ENCODE measurements at places on chromosomes 2 and 18.

GRCh38 chr2:233400341-233400740, 46.0 kb downstream of the DGKD start:
- no peak for DNase-seq

DNA sequence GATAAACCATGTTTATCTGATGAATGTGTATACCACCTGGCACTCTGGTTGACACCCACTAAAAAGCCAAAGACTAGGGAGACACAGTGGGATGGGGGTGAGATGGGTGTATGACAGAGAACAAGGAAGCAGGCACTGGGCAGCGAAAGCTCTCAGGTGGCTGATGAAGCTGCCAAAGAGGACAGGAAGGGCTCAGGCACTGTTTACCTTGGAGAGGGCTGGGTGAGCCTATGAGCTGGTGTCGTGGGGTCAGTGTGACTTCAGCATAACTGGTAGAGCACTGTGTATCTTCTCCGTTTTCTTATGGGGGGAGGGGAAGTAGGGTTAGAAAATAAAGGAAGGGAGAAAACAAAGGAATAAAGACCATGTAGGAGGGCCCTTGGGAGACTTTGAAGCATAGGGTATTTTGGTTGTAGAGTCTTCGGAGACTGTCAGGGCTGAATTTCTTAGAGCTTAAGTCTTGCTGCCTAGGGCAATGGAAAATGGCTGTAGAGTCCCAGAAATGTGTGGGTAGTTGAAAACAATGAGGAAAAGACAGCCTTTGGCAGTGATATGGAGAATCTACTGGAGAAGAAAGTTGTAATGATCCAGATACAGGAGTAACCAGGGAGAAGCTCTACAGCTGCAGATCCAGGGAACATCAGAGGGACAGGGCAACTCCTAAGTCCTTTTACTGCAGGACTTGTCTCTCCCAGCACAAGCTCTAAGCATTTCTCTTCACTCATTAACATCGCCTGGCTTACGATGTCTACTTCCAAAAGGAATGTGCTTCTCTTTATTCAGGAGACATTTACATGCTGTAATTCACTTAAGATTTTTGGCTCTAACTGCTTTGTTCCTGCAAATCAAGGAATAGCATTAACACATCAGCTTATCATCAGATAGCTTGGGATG, 120.0 kb downstream of the AQP4 start:
- no peak for DNase-seq

- no peak for DNase-seq
These were observed 264.6 kb downstream of the RBM43 start for GRCh38 chr2:150997066-150997465.

DNA sequence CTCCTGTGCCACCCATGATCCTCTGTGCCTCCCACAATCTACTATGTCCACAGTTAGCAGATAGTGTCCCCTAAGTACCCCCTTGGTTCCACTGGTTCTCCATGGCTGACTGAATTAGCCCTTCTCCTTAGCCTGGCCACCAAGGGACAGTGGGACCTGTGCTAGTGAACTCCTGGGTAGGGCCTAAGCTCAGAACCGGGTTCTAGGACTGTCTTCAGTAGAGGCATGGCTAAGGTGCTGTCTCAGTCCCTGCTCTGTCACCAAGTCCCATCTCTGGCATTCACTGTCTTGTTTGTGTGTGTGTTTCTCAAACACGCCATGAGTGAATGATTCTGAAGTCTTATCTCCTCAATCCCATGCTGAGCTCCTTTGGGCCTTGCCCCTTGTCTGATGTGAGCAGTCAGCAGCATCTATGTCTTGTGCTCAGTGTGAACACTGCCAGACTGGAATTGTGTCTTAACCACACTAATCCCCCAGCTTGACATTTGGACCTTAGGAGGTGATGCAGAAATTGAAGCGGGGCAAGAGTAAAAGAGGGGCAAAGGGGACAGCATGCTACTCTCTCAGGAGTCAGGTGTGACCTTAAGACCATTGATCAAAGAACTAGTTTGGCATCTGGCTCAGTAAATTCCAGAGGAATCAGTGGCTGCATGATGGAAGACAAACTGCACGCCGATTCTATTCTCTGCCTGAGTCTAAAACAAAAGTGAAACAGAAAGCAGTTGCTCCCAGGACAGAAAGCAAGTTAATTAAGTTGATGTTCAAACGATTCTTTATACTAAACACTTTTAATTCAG, 190.5 kb downstream of the ALPK2 start:
- no peak for DNase-seq

DNA sequence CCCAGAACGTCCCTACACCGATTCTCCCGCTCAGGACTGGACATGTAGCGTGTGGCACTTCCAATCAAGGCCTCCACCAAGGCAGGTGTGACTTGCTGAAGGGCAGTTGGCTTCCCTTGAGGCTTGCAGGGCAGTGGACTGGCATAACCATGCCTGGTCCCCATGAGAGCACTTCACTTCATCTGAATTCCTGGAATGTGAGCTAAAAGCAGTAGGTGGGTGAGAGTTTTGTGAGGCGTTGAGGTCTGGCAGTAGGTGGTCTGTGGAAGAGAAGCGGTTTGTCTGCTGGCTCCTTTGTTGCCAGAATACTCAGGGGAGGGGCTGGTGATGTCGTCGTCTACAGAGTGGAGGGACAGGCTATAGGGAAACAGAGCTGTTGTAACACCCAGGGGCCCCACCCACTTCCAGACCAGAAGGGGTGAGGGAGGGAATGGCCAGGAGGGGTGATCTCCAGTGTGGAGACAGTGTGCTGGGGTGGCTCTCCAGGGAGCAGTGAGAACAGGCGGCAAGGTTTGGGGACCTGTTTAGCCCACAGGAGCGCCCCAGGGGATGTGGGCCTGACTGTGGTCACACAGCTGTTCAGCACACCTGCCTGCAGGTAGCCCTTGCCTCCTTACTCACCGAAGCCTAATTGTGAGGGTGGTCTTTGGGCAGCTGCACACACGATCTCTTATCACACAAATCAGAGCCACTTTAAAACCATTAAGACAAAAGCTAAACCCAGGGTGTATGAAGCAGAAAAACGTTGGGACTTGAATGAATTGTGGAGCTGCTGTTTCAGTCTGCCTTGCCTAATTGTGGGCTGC, 21.5 kb upstream of the ALKAL2 start:
- no peak for DNase-seq

- no peak for DNase-seq
These were observed 255.2 kb downstream of the LPIN1 start for GRCh38 chr2:12001621-12002020.

GRCh38 chr2:209505410-209505809, 81.6 kb downstream of the MAP2 start:
- DNase-seq = no peak

DNA sequence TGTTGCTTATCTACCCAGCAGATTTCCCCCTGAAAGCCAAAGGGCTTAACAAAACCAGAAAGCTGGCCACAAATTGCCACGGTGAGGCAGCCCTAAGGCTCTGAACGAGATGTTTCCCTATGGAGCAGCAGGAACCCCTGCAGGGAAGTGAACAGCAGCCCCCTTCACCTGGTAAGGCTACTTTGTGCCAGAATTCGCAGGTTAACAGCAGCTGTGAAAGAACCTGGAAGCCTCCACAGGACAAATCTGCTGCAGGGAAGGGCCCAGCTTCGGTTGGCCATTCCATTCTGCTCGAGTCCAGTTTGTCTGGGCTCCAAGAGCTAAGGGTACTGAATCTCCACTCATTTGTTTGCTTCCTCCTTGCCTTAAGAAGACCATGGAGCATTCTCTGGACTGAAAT, 175.3 kb downstream of the PDE11A start:
- DNase-seq = no peak

DNA sequence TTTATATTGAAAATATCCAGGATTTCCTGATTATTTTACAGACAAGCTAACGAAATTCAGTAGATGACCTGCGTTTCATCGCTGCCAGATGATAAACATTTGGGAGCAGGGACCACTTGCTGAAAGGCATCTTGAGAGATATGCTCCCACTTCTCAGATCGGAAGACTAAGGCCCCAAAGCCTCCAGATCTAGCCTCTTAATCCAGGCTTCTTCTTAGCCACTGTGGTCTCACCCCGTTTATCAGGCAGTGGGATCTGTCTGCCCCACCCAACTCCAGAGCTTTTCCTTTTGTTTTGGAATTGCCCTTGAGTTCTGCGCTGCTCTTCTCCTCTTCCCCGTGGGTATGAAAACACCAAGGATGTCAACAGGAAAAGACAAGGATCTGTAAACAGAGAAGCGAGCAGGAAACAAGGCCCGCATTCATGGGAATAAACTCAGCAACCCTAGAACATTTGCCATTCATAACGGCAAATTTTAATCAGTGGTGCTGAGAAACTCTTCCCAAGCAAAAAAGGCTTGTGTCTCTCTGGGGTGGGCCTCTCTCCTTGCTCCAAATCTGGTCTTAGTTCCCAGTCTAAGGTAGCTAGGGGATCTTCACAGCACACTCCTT, 21.4 kb downstream of the MYL12B start:
- no peak for DNase-seq

DNA sequence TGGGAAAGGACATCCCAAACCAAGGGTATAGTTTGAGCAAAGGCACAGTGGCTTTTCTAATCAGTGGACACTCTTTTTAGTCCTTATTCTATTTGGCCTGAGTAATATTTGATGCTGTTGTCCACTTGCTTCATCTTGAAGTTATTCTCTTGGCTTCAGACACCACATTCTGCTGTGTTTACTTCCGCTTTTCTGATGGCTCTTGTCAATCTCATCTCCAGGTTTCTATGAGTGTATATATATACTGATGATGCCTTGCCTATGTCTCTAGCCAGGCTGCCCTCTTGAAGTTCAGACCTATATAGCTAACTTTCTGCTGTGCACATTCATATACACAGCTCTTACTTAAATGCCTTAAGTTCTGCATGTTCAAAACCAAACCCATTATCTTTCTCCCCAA, 83.1 kb downstream of the EFEMP1 start:
- no peak for DNase-seq

GRCh38 chr18:77248873-77249568, 627 bp upstream of the GALR1 start:
- DNase-seq = no peak

DNA sequence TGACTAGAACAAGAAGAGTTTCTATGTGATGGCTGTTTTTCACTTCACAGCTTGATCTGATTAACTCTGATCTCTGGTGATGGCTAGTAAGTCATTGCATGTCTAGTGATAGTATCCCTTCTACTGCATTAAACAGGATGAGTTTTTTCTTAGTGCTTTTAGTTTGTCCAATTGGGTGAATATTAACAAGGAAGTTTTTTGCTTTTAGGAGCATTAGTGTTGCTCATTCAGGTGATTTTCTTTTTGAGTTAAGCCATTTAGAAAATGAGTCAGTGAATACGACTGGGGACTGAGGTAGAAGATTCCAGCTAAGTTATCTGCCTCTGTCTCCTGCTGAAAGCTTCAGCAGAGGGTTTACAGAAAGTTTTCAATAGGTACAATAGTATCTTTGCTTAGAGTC, 306.7 kb downstream of the PIK3C3 start:
- no peak for DNase-seq

DNA sequence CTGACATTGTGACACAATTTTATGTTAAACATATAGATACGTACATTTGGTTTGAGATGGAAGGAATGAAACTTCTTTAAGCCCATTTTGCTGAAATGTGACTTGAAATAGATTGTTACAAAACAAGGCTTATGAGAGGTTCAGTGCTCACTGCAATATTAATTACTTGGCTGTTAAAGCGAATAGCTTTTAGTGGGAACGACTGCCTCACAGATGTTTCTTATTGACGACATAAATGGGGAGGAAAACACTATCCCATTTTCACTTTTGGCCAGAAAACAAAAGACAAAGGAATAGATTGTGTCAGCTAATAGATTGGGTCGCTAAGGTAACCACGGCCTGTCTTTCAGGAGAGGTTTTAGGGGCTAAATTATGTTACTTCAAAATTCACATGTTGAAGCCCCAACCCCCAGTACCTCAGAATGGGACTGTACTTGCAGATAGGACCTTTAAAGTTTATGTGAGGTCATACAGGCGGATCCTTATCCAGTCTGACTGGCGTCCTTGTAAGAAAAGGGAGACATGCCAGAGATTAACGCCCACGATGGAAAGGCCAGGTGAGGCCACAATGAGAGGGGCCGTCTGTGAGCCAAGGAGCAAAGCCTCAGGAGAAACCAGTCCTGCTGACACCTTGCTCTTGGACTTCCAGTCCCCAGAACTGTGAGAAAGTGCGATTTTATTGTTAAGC, 10.8 kb downstream of the INPP1 start:
- no peak for DNase-seq

DNA sequence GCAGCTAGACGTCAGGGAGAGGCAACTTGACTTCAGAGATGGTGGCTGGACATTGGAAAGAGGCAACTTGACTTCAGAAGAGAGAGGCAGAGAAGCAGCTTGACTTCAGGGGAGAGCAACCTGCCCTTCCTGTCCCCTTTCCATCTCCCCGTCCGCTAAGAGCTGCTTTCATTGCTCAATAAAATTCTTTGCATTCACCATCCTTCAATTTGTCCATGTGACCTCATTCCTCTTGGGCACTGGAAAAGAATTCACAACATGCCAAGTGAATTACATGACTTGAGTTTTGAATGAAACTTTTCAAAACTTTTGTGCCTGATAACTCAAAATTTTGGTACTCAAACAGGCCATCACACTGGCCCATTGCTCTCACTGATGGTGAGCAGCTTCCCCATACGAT, 158.9 kb downstream of the DPP4 start:
- no peak for DNase-seq

DNA sequence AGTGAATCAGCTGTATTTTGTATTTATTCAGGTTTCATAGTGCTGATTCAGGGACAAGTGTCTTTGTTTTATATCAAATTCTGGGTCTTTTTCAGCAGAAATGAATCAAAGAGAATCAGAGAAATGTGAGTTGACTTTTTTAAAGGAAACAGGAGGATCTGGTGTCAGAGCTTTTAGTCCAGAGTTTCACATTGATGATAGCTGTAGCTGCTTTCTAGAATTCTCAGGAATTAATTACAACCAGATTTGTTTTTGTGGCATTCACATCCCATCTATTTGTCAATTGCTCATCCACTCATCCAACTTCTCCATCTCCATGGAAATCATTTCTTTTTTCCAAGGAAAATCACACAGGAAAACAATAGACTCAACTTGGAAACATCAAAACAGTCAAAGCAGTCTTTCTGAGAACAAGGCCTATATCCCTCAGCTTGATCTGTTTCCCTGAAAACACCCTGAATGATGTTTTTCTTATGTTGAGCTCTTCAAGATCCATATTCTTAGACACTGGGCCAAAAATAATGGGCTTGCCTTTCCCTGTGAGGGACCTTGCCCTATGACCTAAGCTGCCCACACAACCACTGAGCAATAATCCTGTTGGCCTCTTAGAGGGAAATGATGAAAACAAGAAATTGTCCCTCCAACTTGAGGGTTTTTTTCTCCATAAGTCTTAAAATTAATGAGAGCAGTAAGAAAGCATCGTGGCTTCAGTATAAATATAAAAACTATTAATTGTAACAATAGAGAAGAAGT, 249.5 kb upstream of the FN1 start:
- no peak for DNase-seq

- DNase-seq = no peak
These were observed 101.2 kb upstream of the ASB18 start for GRCh38 chr2:236365258-236366048.

- DNase-seq = no peak
These were observed 40.5 kb downstream of the MYO3B start for GRCh38 chr2:170218456-170218855.

GRCh38 chr18:77049938-77050337, 82.6 kb downstream of the MBP start:
- DNase-seq = no peak

GRCh38 chr2:143481237-143481623, 352.0 kb downstream of the ARHGAP15 start:
- no peak for DNase-seq

Measured in cortex of kidney (tissue), 1 donor.